ENCODE measurements at places on chromosomes 4 and X. TPM values are rescaled to one million over a fixed set of nuclear protein-coding genes. Genes with fewer than 3 reads are reported as not detected.

EGF gene
- 15.5 TPM for total RNA-seq

KCND1 gene
- total RNA-seq, result 0.96 TPM

GSX2 gene
- total RNA-seq, result not detected

PRSS12 gene
- total RNA-seq, result 2.2 TPM

TSC22D3 gene
- 1,046 TPM for total RNA-seq

BST1 gene
- 16.6 TPM for total RNA-seq

FGFRL1 gene
- 19.8 TPM for total RNA-seq

NDUFC1 gene
- 35.0 TPM for total RNA-seq

Data from breast epithelium (tissue), 4 donors.